ENCODE measurements at places on chromosomes 1 and 21.

- peak; percentile 58 for DNase-seq
Observed at GRCh38 chr1:104196136-104196535, 446.4 kb downstream of the AMY1C start.

GRCh38 chr1:4626560-4627319, 27.7 kb upstream of the AJAP1 start:
- no peak for DNase-seq

DNA sequence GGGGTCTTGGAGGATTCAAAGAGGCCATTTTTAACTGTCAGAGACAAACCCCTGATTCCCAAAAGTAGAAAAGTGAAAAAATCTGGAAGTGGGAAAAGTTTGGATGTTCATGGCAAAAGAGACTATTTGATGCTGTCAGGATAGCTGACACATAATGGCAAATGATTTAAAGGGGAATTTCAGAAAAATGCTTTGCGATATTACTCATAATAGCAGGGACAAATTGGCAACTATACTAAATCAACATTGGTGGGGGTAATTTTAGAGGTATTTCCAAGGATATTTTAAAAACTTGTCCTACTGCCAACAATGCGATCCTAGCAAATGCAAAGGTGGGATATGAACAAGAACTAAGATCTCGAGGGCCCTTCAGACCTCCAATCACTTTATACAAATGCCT, 5.3 kb upstream of the GSTM4 start:
- no peak for DNase-seq

GRCh38 chr21:31500071-31500470, 156.0 kb upstream of the TIAM1 start:
- peak; percentile 16 for DNase-seq
